NB4 (cell line): ENCODE measurements at places on chromosomes 6 and 20.

GRCh38 chr20:4041748-4042411, 26.5 kb upstream of the RNF24 start:
- peak; percentile 79 for DNase-seq

DNA sequence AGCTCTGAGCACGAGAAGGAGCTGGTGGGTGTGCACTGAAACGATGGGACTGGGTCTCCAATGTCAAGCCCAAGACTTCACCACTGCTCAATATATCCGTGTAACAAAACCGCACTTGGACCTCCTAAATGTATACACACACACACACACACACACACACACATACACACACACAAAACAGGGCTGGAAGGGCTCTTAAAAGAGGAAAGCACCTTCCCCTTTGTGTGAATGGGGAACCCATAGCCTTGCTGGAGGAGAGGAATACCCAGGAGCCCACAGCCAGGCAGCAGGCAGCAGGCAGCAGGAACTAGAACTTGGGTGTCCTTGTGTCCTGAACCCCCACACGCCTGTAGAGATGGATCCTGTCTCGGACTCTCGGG, 29.8 kb downstream of the TGM2 start:
- peak; percentile 28 for DNase-seq

GRCh38 chr6:89834884-89835792, 5.5 kb downstream of the CASP8AP2 start:
- DNase-seq = no peak

DNA sequence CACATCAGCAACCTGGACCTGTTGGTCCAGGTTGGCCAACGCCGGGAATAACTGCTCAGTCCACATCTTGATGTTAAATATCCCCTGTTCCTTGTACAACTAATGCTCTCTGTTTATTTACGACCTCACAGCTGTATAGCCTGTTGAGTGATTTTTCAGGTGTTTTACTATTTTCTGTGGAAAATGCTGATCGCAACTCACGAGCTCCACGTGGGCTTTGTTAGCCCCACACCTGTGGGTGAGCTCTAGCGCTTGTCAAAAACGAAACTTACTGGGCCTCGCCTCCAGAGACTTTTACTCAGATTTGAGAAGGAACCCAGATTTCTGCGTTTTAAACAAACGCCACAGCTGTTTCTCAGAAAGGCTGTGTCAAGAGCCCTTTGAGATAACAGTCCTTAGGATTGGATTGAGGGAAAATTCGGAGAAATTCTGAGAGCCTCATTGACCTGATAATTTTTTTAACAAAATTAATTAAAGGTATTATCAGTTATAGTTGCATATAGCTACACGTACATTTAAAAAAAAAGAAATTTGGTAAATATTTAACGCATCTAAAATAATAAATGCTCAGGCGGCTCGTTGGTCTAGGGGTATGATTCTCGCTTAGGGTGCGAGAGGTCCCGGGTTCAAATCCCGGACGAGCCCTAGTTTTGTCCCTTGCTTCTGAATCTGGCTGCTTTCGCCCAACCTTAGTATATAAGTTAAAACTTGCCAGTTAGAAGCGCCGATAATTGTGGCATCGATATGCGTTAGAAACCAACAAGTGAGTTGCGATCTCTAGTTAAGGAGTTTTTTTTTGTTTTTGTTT, 16.7 kb downstream of the HMGN4 start:
- DNase-seq = peak; percentile 81

DNA sequence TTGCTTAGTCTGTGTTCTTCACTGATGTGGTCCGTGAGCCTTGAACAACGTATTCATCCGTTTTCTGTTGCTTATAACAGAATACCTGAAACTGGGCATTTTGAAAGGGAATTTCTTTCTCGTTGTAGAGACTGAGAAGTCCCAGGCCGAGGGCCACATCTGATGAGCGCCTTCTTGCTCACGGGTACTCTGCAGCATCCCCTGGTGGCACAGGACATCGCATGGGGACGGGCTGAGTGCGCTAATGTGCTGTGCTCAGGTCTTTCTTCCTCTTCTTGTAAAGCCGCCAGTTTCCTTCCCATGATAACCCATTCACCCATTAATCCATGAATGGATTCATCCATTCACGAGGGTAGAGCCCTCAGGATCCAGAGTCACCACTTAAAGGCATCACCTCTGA, 161.0 kb downstream of the NFATC2 start:
- peak; percentile 29 for DNase-seq

DNA sequence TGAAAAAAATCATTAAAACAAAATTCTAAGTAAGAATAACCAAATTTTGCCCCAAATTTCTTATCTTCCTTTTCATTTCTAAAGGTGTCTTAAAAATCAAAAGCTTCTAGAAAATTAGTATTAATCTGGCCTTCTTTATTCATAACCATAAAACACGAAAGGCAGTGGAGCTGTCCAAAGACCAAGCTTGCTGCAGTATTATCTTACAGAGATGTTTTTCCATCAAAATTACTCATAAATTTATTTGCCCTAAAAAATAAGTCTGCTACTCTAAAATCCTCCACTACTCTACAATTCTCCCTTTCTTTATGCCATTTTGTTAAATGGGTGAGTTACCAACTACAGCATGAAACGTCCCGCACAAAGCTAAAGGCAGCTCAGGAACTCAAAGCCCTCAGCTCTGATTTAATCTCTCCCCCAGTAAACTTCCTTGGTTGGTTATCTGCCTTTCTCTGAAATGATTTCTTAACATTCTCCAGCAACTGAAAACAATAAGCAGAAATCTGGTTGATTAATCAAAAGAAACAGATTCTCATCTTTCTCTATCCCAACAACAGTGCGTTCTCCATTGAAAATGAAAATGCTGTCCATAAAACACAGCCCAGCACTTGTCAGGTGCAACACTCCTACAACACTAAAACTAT, 2.1 kb downstream of the USP49 start:
- DNase-seq = no peak

GRCh38 chr20:728256-728944, 39.9 kb downstream of the SLC52A3 start:
- peak; percentile 79 for DNase-seq

GRCh38 chr6:156651486-156651885, 125.7 kb upstream of the ARID1B start:
- no peak for DNase-seq

DNA sequence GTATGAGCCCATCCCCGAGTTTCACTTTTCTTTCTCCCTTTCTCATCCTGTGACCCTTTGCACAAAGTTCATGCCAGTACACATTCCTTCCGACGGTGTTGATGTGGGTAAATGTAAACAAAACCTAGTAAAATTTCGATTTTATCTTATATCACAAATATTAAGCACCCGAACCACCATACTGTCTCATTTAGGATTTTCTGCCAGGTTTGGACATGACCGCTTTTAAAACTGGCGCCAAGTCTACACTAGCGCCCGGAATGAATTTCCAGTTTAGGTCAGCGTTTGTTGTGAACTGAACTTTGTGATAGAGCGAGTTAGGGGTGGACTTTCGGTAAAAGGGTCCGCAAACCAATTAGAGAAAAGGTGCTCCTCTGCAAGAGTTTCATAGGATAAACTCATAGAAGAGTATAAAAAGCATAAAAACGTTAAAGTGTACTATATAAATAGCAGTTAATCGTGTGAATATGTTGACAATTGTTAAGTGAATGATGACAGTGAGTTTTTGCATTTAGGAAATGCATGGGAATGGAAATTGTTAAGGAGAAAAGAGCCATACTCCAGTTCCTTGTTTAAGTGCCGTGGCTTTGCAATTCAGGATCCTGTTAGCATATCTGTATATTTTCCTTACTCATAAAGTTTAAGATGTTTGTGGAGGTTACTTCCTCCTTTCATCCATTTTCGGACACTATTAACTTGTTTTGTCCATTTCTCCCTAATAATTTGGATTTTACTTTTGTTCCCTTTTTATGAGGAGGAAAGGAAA, 937 bp downstream of the AKAP7 start:
- peak; percentile 28 for DNase-seq

DNA sequence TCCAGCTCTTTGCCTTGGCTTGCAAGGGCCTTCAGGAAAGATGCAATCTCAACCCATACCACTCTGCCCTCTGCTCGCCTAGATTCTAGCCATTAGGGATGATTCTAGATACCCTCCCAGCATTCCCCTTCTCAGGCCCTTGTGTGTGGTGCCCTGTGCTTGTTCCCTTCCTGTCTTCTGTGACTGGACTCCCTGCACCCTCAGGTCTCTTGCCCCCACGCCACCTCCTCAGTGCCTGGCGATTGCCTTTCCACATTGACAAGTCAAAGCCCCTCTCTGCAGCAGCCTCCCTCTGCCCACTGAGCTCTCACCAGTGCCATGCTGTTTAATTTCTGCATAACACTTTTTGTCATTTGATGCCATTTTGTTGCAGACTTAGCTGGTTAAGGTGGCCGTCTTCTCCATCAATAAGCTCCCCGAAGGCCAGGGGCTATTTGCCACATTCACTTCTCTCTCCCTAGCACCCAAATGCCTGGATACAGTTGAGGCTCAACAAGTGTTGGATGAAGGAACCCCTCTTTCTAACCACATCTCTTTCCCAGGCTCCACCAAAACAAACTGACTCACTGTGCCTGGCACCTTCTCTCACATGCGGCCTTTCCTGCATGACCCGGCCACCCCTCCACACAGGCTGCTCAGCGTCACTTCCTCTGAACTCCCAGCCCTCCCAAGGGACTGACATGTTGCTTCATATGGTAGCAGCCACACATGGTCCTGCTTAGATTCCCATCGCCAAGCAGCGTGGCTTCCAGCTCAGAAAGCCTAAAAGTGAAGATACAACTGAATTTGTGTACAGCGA, 4.6 kb upstream of the TXNDC5 start:
- peak; percentile 99 for DNase-seq

- no peak for DNase-seq
These were observed 18.7 kb upstream of the RALGAPB start for GRCh38 chr20:38453941-38454340.

DNA sequence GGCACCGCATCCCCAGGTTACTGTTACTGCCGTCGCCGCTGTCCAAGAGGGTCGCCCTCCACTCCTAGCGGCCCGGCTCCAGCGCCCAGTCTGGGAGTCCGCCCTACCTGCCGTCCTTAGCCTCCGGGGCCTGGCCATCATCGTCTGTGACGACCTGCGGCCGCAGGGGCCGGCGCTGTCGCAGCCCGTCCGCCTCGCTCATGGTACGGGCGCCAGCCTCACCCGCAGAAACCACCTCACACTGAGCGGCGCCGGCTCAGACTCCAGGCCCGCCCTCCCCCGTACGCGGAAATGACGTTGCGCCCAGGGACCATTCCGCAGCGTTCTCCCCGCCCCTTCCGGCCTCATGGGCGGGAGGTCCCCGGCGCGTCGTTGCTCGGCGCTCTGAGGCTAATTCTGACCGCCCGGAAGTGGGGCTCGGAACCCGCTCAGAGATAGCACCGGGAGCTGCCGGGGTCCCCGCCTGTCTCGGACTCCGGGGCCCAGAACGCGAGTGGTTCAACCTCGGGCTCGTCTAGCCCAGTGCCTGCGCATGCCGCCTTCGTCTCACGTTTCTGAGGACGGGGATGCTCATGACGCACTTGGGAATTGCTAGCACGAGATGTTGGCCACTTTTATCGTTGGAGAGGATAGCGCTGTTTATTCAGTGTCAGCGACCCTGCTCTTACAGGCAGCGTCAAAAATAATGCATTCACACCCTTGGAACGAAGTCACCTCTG, at the start of gene APMAP:
Gene APMAP (minus strand): TSS at position 265 of the 719 bp plus-strand sequence. CDS start 63 bp downstream, at position 202.
- DNase-seq = peak; percentile 96

DNA sequence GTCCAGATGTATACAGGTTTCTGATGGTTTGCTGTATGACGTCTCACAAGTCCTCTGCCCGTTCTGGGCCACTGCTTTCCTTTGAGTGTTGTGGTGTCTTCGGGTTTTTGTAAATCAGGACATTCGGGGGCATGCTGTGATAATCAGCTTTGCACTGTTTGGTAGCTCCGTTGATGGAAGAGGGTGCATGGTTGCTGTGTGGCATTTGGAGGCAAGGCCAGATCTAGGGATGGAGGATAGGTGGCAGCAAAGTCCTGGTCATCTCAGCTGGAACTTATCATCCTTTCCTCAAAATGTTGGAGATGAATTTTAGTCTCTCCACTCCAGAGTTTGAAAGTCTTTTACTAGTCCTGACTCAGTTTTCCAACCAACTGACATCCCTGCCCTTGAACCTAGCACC, 91.0 kb downstream of the SCP2D1 start:
- peak; percentile 45 for DNase-seq

GRCh38 chr20:957544-957943, 41.4 kb upstream of the ANGPT4 start:
- DNase-seq = peak; percentile 17

DNA sequence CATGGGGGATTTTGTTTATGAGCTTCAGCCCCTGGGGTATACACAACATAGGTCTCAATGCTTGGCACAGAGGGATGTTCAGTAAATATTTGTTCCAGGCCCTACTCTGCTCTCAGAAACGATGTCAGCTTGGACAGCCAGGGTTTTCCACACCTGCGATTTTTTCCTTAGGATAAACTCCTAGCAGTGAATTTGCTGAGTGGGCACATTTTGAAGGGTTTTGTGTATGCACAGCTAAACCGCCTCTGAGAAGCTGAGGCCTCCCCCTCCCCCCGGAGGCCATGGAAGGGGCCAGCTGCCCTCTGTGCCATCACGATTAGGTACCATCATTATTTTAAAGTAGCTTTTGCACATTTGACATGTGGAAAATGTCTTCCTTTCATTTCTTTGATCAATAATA, 199.5 kb downstream of the TAF4 start:
- DNase-seq = no peak

DNA sequence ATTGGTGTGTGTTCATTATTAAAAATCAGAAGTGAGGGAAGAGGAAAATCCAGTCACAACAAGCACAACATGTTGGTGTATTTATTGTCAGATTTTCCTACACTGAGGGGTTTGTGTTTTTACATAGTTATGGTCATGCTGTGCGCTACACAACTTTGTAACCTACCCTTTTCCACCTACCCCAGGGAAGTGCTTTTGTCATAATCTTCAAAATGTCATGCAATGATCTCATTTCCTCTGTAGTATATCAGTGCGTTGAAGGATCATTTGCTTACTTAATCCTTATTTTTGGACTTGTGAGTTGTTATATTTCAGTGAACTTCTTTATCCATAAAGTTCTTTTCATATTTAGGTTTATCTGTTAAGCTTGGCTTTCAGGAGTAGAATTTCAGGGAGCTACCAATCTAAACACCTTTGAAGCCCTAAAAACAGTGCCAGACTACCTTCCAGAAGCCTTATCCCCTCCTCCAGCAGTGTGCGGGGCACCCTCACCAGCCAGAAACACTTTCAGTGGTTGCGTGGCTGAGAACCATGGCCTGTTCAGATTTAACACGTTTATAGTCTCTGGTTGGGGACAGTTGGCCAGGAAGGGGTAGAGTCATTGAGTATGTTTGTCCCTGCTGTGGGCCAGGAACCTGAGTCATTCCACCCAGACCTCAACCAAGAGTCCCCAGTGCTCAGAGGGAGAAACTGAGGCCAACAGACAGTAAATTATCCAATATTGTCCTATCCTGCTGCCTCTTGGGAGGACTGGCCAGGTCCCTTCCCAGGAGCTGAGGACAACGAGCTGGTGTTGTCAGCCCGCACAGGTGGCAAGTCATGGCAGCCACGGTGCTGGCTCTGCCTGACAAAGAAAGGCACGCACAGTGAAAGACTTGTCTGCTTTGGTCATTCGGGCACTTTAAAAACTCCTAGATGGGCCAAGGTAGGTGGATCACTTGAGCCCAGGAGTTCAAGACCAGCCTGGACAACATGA, 40.3 kb downstream of the STK35 start:
- DNase-seq = no peak

GRCh38 chr6:170404036-170404435, 97.5 kb downstream of the FAM120B start:
- no peak for DNase-seq
